Stimulated activated CD8-positive, alpha-beta memory T cell treated with anti-CD3 and anti-CD28 coated beads, Interleukin-4, amount 100 ng/mL, for 1 hour (primary cell): ENCODE measurements at places on chromosomes 6 and 20.

DNA sequence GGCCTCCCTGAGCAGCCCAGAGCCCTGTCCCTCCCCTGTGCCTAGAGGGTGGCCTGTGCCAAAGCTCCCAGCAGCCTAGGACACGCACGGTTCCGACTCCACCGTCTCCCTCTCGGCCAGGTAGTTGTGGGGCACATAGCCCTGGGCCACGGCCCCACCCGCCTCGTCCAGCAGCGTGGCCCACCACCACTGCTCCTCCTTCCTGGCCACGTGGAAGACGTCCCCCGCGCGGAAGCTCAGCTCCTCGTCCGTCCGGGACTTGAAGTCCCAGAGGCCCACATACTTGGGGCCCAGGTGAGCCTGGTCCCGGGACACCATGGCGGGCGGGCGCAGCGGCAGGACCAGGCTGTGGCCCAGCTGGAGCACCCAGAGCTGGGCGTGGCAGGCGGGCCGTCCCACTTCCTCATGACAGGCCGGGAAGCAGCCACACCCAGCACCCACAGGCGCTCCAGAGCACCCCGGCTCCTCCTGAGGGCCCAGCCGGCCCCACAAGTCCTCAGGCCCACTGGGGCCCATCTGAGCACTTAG lies at the start of gene PTK6:
TSS of gene PTK6 (minus strand) at position 380 of the 528 bp plus-strand sequence. CDS start at position 318, 62 bp downstream.
- DNase-seq: no peak

DNA sequence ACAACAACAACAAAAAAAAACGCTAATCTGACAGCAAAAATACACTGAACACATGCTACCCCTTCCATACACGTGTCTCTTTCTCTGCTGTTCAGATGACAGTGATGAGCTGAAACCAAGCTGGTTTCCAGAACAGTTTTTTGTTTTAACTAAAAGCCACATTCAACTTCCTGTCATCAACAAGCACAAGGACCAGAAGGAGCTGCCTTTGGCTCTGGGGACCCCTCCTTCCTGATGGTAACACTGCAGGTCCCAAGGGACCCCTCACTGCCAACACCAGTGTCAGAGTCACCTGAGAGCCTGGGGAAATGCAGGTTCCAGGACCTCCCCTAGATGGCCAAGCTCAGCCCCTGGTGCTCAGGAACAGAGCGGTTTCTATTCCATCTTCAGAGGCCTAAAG lies 6.0 kb downstream of the CST7 start:
- DNase-seq: no peak

- no peak for DNase-seq
These were observed 31.5 kb downstream of the TRAF3IP2 start for GRCh38 chr6:111573892-111574797.

GRCh38 chr20:24813936-24814335 lies 135.1 kb upstream of the CST7 start:
- no peak for DNase-seq

- no peak for DNase-seq
These were observed 280.1 kb downstream of the HAO1 start for GRCh38 chr20:7660165-7660564.

GRCh38 chr6:2063547-2063946 lies 181.9 kb downstream of the GMDS start:
- DNase-seq: no peak

GRCh38 chr20:21159658-21160380 lies 33.9 kb downstream of the KIZ start:
- DNase-seq: no peak

DNA sequence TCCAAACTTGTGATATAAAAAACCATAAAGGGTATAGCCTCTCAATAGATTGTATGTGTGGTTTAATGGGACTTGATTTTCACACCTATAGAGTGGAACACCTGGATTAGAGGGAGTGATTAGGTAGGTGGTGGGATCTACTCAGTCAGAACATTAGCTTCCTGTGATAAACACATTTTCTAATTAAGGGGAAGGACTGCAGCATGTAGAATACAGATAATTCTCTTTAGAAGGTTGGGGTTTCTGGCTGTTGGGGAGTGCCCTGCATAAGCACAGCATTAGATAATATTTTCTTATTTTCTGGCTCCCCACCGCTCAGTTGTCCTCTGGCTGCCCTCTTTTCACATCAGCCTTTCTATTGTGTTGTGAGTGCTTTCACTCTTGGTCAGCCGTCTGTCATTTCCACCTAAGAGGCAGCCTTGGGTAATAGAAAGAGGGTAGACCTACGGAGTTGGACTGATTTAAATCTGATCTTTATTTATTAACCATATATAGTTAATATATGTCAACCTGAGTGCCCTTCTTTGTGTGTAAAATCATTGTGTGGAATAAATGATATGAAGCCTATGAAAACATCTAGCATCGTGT lies 8.0 kb downstream of the CSE1L start:
- no peak for DNase-seq

DNA sequence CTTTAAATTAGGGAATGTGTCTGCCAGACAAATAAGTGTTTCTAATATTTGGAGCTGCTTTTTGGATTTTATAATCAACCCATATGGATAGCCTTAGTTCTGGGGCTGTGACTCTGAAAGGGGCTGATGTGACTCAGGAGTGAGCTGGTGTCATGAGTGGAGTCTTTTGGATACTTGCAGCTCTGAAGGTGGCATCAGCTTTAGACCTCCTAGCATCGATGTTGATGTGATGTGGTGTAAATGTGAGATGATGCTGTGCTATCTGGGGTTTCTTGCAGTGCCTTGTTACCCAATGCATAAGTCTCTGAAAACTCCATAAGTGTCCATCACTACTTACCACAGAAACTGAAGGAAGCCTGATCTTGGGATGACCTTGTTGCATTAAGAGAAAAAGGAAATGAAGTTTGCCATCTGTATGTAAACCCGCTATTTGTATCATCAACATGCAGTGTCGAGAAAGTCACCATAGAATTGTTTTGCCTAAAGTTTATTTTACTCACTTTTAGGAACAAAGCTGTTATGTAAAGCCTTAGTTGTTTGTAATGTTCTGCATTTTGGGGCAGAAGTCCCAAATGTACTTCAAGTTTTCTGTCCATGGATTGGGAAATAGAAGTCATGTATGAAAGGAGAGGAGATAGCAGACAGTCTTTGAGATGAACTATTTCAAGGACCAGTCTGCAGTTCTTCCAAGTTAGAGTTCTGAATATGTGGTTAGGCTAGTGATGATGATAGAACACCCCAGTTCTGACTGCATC lies 8.0 kb downstream of the FOXO3 start:
- no peak for DNase-seq

DNA sequence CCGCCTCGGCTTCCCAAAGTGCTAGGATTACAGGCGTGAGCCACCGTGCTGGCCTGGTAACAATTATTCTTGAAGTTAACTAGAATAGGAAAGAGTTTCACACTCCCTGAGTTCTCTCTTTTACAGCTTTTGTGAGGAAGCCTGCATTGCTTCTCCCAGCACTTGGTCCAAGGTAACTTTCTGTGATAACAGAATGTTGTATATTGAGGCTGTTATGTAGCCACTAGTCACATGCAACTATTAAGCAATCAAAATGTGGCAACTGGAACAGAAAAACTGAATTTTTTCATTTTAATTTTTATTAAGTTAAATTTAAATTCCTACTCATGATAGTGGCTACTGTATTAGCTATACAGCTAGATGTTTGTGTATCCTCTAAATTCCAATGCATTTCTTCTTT lies 2.5 kb downstream of the TRIM38 start:
- no peak for DNase-seq

DNA sequence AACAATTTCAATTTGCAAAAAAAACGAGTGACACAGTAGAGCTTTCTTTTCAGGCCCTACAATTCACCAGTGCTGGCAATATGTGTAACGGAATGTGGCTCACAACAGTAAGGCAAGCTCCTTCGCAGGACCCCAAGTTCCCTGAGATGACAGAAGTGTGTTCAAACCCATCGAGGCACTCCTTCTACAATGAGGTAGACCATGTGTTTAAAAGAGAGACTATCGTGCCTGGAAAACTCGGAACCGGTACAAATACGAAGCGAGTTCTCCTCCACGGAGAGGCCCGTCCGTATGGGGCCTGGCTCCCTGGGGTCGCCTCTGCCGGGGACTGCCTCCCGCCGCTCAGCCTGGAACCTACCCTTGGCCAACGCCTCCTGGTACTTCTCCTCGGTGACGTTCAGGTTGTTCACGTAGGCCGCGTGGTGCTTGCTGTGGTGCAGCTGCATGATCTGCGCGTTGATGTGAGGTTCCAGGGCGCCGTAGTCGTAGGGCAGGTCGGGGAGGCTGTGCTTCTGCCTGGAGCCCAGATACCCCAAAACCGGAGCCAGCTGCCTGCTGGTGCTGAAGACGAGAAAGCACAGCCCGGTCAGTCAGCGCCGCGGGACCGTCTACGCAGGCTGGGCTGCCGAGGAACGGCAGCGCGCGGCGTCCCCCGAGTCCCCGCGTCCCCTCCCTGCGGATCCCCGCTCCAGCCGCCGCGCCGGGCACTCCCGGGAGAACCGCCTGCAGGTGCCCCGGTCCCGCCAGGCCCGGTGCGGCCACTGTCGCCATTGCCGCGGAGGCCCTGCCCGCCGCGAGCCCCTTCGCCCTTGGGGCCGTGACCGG lies 526 bp downstream of the SOD2 start:
- peak; percentile 27 for DNase-seq

DNA sequence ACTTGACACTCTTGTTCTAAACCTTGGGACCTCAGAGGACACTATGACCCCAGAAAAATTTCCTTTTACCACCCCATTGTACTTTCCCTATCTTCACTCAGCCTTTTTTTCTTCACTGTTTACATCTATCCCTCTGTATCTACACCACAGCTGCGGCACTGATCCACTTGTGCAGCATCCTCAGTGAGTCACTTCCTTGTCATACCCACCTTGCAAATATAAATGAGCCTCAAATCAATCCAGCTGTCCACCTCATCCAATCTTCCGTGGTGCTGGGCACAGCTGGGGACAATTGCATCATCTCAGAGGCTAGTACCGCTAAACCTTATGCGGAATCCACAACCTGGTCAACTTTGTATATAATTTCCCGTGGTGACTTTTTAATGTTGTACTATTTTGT lies 710.5 kb downstream of the QKI start:
- DNase-seq: no peak

DNA sequence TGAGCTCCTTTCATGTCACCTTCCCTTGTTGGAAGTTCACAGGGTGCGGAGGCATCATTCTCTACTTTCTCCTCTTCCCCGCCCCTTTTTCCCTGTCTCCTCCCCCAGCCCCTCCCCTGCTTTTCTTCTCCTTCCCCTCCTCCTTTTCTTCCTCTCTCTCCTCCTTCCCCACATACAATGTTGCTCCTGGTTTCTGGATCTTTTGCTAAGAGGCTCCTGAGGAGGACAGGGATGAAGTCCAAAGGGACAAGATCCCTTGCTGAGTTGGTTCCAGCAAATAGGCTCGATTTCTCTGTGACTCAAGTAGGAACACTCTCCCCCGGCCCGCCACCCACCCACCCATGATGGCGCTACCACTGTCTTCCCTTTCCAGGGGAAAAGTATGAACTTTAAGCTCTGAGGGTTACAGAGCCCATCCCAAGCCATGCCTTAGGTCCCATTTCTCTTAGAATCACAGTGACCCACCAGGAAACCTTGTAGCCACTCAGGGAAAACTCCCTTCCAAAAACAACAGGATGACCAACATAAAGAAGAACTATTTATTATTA lies 852 bp upstream of the TFEB start:
- no peak for DNase-seq

- DNase-seq: no peak
These were observed 109.7 kb downstream of the RCAN2 start for GRCh38 chr6:46381579-46381978.

- DNase-seq: no peak
These were observed 88.3 kb upstream of the COL21A1 start for GRCh38 chr6:56335726-56336125.

DNA sequence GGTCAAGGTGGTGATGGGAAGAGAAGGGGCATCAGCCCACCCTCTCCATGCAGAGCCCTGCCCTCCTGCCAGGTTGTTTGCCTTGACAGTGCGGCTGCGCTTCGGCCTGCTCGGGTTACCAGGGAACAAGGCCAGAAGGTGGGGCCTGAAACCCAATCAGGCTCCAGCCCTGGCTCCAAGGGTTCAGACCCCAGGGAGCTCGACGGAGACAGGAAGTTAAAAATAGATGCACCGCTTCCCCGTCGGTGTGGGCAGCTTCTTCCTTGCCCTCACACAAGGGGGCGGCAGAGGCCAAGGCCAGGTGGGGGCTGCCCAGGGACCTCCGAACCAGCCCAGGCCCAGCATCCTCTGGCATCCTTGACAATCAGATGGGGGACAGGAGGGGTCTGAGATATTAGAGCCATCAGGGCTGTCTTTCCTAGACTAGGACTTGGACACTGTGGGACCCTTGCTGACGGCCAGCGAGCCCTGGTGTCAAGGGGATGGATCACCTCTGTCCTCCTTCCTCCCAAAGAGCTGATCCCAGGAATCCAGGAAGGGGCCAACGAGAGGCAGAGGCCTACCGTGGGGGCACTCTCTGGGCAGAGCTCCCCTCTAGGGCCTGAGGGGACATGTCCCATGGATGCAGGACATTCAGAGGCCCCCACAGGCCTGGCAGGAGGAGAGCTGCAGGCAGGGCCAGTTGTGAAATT lies 65.2 kb downstream of the RIPOR3 start:
- no peak for DNase-seq

GRCh38 chr20:6705106-6705766 lies 62.2 kb upstream of the BMP2 start:
- no peak for DNase-seq

- DNase-seq: no peak
These were observed 18.9 kb downstream of the C6orf132 start for GRCh38 chr6:42123379-42124103.

- no peak for DNase-seq
These were observed 150.2 kb upstream of the PLN start for GRCh38 chr6:118397671-118398465.

GRCh38 chr6:154230910-154231595 lies 125.5 kb downstream of the IPCEF1 start:
- DNase-seq: no peak

GRCh38 chr20:44780226-44780625 lies 30.1 kb downstream of the RIMS4 start:
- no peak for DNase-seq

- DNase-seq: no peak
These were observed 43.6 kb downstream of the NTSR1 start for GRCh38 chr20:62752181-62752670.

- no peak for DNase-seq
These were observed 24.1 kb downstream of the ALDH8A1 start for GRCh38 chr6:134925800-134926199.

DNA sequence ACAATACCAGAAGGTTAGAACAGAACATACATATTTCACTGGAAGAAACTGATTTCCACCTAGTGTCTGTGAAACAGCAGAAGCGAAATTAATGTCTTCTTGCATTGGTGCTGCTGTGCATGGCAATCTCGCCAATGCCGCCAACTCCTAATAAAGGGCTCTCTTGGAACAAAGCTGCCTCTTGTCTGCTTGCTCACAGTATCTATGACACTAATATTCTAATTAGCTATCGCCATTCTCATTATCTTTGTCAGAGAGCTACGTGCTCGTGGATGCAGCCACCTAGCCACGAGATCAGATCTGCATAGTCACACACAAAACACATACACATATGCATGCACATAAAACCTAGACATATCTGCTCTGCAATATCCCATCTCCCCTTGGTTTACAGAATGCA lies 145.9 kb upstream of the OLIG3 start:
- DNase-seq: no peak
